Daoy (cell line): ENCODE measurements at places on chromosomes 2 and 18.
A peak's percentile ranks its signal among the peaks of the same experiment; 100 is the strongest.

GRCh38 chr2:235468978-235469655 is 24.7 kb upstream of the AGAP1 start:
- peak; percentile 89 for DNase-seq

DNA sequence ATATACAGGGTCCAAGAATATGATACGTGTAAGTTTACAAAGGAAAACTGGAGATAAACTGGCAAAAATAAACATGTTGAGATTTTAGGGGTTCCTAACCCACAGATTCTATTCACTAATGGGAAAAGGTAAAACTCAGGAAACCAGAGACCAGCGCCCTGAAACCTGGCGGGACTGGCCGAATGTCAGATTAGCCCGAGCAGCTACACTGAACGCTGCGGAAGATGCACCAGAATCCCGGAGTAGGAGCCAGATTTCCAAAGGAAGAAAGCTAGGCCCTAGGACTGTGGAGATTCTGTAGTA is 679 bp upstream of the WDR75 start:
- DNase-seq: no peak

DNA sequence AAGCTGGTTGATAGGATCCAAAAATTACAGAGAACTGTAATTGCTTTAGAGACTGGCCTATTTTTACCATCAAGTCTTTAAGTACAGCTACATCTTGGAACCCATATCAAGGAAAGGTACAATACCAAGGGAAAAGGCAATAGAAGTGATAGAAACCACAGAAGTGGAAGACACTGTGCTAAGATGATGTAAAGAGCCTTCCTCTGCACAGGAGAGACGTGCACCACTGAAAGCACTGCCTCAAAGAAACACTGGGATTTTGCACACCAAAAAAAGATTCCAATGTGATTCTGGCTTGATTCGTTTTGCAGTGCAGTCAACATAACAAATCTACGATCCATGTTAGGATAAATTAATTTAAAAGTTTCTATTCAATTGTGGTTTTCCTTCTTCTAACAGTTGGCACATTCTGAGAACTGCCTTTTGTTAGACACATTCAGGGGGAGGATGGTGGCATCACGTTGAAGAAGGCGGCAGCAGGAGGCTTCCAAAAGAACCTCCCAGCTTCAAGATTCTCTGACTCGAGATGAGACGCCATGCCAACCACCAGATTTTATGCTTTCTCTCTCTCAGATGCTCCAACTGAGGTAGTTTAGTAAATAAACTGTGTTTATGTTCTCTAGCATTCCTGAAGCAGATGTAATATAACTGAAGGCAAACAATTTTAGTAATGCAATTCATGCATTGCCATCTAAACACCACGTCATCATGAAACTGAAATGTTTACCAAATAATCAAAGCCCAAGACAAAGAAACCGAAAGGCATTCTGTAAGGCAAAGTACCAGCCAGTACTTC is 102.9 kb downstream of the BCL2 start:
- DNase-seq: no peak

DNA sequence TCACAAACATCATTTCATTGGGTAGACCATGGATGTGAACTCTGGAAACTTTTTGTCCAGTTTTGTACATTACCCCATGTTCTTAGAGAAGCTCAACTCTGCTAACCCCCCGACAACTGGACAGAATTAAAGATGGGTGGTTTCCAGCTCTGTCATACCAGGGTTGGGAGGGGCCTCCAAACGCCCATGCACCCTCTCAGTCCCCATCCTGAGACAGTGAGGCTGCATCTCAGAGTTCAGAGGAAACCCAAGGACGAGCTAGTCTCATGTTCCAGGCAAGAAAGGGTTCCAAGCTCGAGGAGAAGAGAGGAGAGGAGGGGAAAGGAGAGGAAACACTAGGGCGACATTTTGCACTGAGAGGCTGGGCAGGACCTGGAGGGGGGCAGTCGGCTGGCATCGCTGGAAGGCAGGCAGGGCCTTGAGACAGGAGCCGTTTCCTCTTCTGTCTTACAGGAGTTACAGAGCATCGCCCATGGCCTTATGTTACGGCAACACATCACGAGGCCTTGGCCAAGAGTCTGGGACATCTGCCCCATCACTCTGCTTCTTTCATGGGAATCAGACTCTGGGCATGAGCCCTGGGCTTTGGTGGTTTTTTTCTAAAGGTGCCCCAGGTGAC is 16.4 kb downstream of the MAL start:
- DNase-seq: no peak

DNA sequence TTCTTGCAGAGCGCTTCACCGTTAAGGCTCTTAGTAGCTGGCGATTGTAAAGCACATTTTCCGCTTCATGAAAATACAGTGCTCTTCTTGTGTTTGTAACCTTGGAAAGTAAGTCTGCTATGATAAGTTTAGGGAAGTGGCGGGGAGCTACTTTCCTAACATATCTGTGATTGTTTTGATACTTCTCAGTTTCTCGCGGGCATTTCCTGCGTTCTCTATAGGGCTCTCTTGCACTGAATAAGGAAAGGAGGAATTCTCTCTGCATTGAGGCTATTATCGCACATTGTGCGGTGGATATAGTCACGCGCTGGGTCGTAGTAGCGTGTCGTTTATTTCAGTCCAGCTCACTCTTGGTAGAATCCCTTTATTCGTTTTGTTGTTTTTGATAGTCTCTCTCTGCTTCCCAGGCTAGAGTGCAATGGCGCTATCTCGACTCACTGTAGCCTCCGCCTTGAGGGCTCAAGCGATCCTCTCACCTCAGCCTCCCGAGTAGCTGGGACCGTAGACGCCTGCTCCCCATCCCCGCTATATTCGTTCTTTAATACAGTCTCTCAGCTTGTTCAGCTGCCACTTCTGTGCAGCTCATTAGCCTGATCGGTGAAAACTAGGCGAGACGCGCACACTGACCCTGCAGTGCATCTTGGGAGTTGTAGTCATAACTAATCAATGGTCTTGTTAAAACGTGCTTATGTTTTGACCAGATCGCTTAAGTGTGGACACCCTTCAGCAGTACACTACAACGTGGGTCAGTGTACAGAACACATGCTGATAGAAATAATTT is 1.0 kb upstream of the PPP4R3B start:
- DNase-seq: peak; percentile 61

- DNase-seq: no peak
Observed at GRCh38 chr2:18501156-18501555, 59.3 kb downstream of the RDH14 start.

- DNase-seq: no peak
Observed at GRCh38 chr2:77142141-77142540, 380.0 kb downstream of the LRRTM4 start.

DNA sequence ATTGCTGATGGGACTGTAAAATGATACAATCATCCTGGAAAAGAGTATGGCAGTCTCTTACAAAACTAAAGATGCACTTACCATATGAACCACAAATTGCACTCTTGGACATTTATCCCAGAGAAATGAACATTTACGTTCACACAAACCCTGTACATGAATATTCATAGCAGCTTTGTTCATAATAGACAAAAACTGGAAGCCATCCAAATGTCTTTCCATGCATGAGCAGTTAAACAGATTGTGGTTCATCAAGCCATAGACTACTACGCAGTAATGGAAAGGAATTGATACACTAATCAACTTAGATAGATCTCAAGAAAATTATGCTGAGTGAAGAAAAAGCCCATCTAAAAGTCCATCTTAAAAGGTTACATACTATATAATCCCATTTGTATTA is 156.1 kb upstream of the SLC39A10 start:
- DNase-seq: no peak

GRCh38 chr18:41731884-41732283 is 223.2 kb upstream of the PIK3C3 start:
- no peak for DNase-seq

DNA sequence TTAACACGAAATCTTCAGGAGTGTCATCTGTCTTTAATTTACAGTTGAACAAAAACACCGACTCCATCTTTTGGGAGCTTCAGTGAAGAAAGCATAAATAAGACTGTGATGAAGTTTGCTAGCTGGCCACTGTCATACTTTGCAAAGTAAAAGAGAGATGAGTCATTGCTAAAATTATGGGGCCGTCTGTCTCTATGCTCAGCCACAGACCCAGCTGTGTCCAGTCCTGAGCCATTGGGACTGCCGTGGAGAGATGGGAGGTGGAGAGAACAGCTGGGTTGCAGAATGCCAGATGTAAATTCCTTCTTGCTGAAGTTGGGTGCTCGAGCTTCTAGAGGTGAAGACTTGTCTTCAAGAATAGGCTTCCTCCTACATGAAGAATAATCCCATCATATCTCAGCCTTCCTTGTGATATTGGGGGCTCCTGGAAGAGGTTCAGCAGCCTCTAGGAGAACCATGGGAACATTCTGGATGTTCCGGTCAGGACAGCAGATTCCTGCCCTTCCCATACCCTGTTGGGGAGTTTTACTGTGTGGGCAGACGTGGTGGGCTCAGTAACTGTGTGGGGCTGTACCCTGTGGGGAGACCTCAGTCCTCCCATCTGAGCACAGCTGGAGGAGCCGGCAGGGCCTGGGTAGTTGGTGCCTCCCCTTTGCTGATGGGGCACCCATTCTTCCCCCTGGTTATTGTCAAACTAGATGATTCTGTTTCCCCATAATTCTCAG is 71.1 kb downstream of the LDLRAD4 start:
- DNase-seq: no peak

GRCh38 chr2:147174824-147175254 is 670.0 kb upstream of the ACVR2A start:
- no peak for DNase-seq

DNA sequence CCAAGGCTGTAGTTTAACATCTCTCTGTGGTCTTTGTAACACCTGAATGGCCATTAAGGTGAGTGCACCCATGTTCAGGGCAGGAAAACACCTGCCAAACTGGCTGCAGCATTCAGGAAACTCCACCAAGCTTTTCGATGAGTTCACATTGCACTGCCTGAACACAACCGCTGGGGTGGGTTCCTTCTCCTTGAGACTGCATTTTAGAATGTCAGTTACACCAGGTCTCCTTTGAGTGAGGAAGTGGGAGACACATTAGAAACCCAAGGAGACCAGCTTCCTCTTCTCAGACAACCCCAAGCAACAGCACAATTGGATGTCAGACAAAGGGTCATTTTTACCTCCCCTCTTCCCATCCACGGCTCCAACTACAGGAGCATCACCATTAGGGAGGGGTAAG is 35.2 kb downstream of the CYRIA start:
- DNase-seq: no peak

GRCh38 chr2:6077585-6077984 is 385.4 kb downstream of the SOX11 start:
- DNase-seq: no peak
